ENCODE measurements at places on chromosomes 1 and 21.
A peak's percentile ranks its signal among the peaks of the same experiment; 100 is the strongest.

DNA sequence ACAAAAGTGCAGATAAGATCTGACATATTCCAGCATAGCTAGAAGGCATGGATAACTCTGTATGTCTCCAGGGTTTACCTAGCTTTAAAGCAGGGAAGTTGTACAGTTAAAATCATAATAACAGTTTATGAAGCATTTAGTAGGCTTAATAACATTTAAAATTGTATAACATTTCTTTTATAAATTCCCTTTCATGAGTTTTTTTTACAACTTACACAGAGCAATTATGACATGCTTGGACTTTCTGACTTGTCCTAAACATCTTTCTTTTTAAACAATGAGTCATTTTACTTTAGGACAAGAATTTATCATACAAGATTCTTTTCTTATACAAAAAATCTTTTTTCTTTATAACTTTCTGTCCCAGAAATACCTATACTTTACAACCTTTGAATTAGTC lies 408.5 kb upstream of the NEGR1 start:
- no peak for DNase-seq

DNA sequence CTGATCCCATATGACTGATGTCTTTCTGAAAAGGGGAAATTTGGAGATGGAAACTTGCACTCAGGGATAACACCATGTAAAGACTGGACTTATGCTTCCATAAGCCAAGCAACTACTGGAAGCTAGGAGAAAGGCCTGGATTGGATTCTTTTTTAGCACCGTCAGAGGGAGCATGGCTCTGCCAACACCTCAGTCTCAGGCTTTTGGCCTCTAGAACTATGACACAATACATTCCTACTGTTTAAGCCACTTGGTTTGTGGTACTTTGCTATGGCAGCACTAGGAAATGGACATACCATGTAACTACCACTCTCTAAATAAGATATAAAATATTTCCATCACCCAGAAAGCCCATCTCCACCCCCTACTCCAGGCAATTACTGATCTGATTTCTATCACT lies 139.7 kb downstream of the CYYR1 start:
- DNase-seq = no peak

DNA sequence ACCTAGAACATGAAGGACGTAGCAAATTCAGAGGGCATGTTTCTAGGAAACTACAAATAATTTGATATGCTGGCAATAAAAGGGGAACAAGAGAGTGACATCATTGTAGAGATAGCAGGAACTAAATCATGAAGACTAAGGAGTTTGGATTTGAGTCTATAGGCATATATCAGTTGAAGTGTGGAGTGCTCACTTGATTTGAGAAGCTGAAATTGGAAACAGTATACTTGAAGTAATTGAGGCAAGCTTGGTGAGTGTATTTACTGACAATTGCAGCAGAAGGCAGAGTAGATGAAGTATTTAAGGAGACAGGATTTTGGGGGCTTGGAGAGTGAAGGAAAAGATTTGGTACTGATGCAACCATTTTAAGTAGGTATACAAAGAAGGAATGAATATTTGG lies 6.4 kb upstream of the TMCO2 start:
- DNase-seq = peak; percentile 14

GRCh38 chr1:4594286-4594991 lies 60.0 kb upstream of the AJAP1 start:
- DNase-seq = no peak

- DNase-seq = no peak
Observed at GRCh38 chr1:154276797-154277196, 4.4 kb downstream of the HAX1 start.

GRCh38 chr1:65469889-65470340 lies 49.4 kb downstream of the LEPR start:
- peak; percentile 81 for DNase-seq

GRCh38 chr1:31381394-31382294 lies 8.8 kb upstream of the FABP3 start:
- DNase-seq = no peak

DNA sequence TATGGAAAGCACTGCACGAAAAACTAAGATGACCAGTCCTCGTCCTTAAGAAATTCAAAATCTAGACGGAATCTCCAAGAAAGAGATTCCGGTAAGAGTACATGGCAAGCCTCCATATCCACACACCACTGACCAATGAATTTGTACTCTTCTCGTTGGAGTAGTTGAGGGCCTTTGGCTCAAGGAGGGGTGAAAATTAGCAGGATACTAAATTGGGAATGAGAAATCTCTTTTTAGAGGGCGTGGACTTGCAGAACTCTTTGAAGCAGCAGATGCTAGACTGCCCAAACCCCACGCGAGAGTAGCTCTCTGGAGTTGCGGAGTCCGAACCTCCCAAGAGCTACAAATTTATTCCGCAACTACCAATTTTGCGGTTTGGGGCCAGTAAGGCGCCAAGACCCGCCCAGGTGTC lies 872 bp upstream of the PPP2R5A start:
- DNase-seq = peak; percentile 43

DNA sequence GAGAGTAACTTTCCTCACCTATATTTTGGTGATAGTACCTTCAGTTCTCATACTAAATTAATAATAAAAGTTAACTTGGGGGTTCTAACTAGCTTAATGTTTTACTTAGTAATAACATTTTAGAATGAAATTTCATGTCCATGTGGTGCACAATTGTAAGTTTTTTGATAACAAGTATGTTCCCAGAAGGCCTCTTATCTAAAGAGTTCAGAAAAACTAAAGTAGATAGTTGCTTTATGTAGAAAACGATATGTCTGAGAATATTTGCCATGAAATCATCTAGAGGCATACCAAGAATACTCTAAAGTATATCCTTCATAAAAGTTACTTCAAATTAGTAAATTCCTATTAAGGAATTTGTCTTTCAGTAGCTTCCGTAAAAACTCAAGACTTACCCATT lies 10.2 kb upstream of the ADCY10 start:
- DNase-seq = no peak

- no peak for DNase-seq
Observed at GRCh38 chr1:203035111-203036000, 9.1 kb downstream of the PPFIA4 start.

GRCh38 chr21:45985471-45986315 lies 4.1 kb downstream of the COL6A1 start:
- no peak for DNase-seq

- no peak for DNase-seq
Observed at GRCh38 chr21:46189959-46190490, 5.8 kb upstream of the SPATC1L start.

DNA sequence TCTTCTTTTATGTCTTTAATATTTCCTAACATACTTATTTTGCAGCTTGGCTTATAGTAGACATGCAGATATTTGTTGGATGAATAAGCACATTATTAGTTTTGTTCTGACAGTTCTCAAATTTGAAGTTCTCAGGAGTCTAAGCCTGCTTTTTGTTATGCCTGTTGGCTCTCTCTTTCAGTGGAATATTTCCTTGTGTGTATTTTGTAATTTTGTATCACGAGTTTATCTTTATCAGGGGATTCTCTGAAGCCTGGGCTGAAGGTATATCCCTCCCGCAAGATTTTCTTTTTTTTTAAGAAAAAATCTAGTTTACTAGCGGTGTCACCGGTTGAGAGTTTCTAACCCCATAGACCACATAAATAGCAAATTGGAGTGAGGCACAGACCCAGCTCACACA lies 105.9 kb downstream of the RGL1 start:
- DNase-seq = peak; percentile 21

GRCh38 chr1:52334906-52335528 lies 31.0 kb downstream of the CC2D1B start:
- no peak for DNase-seq

DNA sequence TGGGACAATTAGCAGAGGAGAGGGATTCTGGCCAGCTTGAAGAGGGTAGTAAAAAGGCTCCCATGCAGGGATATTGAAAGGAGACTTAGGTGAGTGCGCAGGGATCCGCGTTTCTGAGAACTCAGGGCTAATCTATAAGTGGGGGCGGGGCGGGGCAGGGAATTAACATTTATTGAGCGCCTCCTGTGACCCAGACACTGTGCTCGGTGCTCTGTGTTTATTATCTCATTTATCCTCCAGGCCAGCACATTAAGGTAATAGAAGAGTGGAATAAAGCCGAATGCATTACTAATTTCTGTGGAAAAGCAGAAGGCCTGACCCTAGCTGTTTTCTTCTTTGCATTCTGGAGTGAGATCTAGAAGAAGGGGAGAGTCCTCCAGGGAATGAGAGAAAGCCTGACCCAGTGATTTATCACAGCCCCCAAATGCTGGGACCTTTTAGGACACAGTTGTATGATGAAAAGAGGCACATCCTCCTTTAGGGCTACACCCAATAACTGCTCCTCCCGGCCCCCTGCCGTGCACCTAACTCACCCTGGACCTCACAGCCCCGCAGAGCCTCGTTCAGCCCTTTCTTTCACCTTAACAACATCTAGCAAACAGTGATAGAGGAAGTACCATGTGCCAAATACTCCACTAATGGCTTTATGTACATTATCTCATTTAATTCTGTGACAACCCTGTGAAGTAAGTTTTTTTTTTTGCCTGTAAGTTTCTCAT lies 317.6 kb downstream of the PBX1 start:
- DNase-seq = no peak

DNA sequence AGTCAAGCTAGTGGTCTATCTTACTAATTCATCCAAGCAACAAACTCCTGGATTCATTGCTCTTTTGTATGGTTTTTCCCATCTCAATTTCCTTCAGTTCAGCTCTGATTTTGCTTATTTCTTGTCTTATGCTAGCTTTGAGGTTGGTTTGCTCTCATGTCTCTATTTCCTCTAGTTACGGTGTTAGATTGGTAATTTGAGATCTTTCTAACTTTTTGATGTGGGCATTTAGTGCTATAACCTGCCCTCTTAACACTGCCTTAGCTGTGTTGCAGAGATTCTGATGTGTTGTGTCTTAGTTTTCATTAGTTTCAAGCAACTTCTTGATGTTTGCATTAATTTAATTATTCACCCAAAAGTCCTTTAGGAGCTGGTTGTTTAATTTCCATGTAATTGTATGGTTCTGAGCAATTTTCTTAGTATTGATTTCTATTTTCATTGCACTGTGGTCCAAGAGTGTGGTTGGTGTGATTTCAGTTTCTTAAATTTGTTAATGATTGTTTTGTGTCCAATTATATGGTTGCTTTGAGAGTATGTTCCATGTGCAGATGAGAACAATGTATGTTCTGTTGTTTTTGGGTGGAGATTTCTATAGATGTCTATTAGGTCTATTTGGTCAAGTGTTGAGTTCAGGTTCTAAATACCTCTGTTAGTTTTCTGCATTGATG lies 154.6 kb downstream of the PLPPR5 start:
- no peak for DNase-seq

- DNase-seq = peak; percentile 13
Observed at GRCh38 chr1:113652771-113653170, 106.5 kb downstream of the PHTF1 start.

DNA sequence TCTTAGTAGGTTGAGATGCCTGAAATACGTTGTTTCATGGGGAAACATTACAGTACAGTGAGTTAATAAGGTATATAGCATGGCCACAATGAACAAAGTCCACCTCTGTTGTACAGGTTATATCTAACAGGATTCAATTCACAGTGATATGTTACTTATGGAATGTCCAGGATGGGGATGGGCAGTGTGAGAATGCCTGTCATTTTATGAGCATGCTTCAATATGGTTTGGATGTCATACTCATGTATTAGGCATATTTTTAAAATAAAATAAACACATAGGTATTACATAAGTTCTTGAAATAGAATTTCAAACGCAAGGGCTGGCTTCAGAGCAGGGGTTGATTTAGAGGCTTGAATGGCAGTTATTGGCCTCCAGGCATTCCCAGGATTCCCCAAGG lies 6.1 kb upstream of the PHLDA3 start:
- no peak for DNase-seq

DNA sequence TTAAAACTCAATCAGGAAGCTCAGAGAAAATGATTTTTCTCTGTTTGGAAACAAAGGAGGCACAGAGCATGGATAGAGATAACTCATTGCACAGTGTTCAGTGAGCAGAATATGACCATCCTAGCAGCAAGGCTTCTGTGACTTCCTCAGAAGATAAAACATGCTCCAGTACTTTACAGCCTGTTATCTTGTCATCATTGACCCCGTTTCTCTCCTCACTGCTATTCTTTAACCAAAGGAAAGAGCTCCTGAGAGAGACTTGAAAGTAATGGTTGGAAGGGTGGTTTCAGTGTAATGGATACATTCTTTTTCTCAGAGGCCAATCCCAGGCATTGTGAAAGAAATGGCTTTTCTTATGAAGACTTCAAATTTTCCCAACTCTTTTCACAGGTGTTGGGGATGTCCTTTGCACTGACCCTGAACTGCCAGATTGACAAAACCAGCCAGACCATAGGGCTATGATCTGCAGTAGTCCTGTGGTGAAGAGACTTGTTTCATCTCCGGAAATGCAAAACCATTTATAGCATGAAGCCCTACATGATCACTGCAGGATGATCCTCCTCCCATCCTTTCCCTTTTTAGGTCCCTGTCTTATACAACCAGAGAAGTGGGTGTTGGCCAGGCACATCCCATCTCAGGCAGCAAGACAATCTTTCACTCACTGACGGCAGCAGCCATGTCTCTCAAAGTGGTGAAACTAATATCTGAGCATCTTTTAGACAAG lies 25.9 kb downstream of the CD53 start:
- no peak for DNase-seq

DNA sequence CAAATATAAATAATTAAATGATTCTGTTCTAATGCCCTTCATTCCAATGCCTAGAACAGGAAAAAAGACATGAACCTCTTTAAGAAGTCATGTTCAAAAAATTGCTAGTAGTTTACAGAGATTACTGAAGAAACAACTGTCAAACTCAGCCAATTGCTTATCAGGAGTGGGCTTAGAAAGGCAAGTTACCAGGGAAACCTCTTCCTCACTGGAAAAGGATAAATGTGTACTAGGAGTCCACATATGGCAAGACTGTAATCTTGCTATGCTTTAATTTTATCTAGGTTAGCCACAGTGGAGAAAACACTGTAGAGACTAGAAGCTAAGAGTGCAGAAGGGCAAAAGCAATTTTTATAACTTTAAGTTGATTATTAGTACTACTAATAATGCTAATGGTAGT lies 42.1 kb upstream of the DEPDC1 start:
- no peak for DNase-seq

- peak; percentile 17 for DNase-seq
Observed at GRCh38 chr1:113675302-113675701, 84.0 kb downstream of the PHTF1 start.

- peak; percentile 86 for DNase-seq
Observed at GRCh38 chr1:68624233-68624632, 127.4 kb upstream of the DEPDC1 start.

GRCh38 chr21:31614705-31615104 lies 44.8 kb upstream of the SOD1 start:
- DNase-seq = no peak

DNA sequence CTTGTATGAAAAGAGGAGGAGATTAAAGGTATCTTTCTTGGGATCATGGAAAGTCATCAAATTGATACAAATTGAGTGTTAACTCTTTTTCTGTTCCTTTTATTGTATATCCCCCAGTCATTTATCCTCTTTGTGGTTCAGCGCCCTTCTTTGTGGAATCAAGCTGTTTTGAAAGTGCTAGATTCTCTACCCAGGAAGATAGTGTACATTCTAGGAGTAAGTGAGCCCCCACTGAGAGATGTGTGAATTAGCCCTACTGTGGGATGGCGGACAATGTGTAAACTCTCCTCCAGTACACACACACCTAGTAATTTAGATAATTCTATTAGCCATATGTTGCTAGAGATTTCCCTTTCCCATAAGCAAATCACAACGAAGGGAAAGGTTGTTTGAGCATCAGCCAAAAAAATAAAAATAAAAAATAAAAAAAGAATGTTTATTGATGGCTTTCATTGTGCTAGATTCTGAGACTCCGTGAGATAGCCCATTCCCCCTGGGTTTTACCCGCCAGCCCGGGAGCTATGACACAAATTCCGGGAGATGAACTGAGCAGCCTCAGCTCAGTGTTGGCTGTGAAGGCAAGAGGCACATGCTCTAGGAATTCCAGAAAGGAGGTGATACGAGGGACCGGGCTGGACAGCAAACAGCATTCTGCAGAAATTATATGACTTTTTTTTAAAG lies 378.4 kb upstream of the RUNX1 start:
- peak; percentile 34 for DNase-seq
